Stimulated activated CD8-positive, alpha-beta memory T cell treated with anti-CD3 and anti-CD28 coated beads, Interleukin-15, amount 100 ng/mL, for 4 hours (primary cell): ENCODE measurements at places on chromosomes 12 and 14.
A peak's percentile ranks its signal among the peaks of the same experiment; 100 is the strongest.

DNA sequence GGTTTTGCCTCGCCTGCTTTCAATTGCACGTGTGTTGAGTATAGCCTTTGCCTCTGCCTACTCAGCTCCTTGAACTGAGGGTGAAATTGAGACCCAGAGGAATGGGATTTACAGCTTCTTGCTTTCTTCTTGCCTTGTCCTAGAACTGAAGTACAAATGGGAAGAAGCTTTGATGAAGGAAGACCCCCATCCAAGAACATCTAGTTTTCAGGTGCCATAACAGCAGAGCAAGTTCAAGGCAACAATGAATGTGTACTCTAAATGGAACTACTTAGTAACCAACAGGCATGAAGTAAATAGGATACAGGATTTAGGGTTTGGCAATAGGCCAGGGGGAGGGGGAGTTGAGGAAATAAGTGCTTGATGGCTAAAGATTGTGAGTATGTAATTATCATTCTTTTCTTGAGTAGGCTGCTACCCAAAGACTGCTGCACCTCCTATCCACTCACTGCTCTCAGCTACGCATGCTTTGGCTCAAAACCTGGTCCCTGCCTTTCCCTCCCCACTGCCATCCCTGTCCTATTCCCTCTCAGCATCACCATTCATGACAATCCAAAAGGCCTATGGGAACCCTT, 2.1 kb downstream of the GPX2 start:
- DNase-seq = no peak

- DNase-seq = no peak
Measured at GRCh38 chr12:119423285-119423684, 88.8 kb downstream of the CCDC60 start.

GRCh38 chr14:103138301-103139131, 15.3 kb downstream of the TNFAIP2 start:
- DNase-seq = no peak

GRCh38 chr12:89413234-89413633, 60.9 kb upstream of the DUSP6 start:
- DNase-seq = no peak

DNA sequence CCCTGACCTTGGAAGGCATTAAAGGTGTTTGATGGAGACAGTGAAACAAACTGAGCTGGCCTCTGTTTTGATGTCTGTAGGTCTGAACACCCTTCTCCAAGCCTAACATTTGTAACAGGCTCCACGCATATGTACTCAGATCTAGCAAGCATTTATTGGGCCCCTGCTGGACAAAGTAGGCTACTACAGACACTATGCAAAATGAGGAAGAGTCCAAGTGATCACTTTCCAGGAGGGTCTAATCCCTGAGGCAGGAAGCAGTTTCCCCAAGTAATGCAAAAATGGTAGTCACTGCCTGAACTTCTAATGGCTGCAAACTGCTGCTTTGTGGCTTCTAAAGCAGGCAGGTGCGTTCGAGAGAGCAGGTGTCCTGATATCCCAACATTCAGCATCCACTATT, 405.8 kb downstream of the MED13L start:
- DNase-seq = no peak

GRCh38 chr14:82778008-82778590, 1244.4 kb upstream of the SEL1L start:
- DNase-seq = no peak

DNA sequence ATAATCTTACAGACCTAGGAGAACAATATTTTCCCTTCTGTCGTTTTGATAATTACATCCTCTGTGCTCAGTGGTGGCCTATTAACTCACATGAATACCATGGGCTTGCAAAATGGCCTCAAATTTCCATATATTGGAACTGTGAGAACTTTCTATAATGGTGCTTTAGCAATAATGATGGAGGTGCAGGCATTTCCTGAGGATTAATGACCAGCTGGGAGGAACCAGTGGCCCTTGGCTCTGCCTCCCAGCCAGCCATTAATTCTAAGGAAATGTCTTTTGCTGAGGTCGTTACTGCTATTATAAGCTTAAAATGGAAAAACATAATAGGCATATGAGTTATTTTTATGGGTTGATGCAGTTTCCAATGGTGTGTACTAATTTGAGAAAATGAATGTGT, 33.6 kb downstream of the HMGA2 start:
- DNase-seq = no peak

DNA sequence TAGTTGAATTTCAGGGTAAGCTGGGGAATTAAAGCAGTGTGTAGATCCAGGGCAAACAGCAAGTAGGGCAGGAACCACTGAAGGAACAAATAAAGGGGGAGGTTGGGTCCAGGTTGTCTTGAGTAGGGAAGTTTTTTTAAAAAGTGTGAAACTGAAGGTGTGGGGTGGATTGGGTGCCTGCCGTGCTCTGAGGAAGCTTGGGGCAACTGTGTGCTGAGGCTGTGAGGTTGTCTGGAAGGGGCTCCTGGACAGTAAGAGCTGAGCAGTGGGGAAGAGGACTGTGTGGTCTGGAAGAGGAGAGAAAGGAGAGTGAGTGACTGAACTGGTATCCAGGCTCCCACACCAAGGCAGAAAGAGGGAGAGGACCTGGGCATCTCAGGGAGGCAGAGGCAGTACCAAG, 10.9 kb upstream of the GPR162 start:
- no peak for DNase-seq

GRCh38 chr12:106873983-106874382, 81.7 kb upstream of the TMEM263 start:
- DNase-seq = no peak

DNA sequence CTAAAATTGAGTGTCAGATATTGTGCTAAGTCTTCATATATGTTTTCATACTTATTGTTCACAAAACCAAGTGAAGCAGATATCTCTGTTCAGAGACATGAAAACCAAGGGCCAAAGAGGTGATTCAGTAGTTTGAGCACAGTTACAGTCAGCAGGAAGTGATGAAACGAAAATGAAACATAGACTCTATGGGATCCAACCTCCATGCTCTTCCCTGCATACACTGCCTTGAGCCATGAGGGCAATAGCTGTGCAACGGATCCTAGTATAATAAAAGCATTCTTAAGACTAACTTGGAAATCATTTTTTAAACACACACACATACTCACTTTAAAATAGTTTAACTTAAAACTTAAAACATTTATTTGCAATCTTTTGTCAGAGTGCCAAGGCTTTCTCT, 27.9 kb downstream of the ESR2 start:
- no peak for DNase-seq

GRCh38 chr14:101687756-101688546, 73.6 kb upstream of the PPP2R5C start:
- no peak for DNase-seq

GRCh38 chr12:84075991-84076390, 836.6 kb downstream of the SLC6A15 start:
- DNase-seq = no peak

GRCh38 chr12:96327346-96327745, 72.9 kb downstream of the CDK17 start:
- DNase-seq = no peak

DNA sequence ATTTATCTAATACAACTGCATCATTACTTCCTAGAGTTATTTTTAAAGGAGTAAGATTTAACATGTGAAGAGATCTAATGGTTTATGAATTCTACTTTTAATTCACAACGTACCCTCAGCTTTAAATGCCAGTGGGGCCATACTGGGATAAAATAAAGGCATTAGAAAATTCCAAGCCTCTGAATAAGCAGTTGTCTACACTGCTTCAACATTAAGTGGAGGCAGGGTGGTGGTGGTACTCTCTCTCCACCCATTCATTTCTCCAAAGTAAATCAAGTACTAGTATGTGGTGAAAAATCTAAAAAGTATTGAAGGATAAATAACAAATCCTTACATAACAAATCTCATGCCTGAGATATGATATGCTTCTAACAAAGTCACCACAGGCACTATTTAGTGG, 52.4 kb downstream of the FERMT2 start:
- no peak for DNase-seq

GRCh38 chr12:131507881-131508280, 203.0 kb upstream of the SFSWAP start:
- DNase-seq = no peak

DNA sequence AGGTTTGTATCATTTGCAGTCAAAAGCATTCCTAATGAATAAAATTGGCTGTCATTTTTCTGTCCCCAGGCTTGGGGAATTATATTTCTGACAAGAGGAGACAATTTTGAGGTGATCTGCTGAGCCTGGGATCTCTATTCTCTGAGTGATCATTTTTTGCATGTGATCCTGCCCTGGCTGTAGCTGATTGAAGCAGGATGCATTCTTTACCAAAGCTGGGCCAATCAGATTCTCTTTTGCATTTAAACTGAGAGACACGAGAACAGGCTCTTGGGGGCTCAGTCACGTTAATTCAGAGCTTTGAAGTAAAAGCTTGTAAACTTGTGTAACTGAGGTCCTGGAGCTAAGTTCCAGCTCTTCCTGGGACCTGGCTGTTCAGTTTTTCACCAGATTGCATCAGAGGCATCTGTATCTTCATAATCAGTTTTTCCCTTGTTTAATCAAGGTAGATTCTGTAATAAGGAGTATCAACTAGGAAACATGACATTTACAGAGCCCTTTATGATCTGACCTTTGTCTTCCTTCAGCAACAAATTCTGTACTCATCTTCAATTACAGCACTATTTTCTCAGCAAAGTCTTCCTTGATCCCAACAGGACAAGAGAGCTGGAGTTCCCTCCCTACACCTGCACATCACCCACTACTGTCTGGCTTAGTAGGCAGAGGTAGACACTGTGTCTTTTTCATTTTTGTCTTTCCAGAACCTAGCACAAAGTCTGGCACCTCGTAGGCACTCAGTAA, 35.0 kb upstream of the MANSC4 start:
- DNase-seq = no peak

DNA sequence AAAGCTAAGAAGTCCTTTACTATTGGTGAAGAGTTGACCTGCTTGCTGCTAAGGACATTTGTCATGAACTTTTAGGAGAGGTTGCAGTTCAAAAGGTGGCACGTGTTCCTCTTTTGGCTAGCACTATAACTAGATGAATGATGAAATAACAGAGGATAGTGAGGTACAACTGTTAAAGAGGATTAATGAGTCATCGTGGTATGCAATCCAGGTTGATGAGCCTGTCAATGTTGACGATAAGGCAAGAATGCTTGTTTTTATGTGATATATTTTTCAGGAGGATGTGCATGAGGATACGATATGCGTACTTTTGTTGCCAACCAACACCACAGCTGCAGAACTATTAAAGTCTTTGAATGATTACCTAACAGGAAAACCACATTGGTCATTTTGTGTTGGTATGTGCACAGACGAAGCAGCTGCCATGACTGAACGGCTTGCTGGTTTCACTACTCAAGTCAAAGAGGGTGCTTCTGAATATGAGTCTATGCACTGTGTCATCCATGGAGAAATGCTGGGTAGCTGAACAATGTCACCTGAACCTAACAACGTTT, 10.6 kb downstream of the CEP128 start:
- DNase-seq = peak; percentile 15

DNA sequence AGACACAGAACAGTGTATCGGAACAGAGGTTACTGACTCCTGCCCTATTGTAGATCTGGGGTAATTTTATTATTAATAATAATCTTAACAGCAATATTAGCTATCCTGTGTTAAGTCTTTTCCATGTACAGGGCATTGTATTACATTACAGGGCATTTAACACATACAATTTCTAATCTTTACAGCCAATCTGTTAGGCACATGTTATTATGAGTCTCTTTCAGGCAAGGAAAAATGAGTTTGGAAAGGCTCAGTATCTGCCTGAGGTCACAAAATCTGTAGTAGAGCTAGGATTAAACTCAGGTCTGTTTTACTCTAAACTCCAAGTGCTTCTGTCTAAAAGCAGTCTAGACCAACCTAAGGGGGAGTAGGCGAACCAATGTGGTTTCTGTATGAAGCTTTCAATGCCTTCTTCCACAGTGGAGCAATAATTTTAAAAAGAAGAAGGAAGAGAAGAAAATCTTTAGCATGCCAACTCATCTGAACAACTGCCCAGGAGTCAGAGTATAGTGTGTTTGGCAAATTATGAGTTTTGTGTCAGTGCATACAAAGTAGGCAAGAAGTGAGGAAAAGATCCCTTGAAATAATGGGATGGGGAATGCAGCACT, 192.6 kb downstream of the CHST11 start:
- DNase-seq = no peak

GRCh38 chr12:104569346-104570173, 112.8 kb downstream of the CHST11 start:
- peak; percentile 29 for DNase-seq

DNA sequence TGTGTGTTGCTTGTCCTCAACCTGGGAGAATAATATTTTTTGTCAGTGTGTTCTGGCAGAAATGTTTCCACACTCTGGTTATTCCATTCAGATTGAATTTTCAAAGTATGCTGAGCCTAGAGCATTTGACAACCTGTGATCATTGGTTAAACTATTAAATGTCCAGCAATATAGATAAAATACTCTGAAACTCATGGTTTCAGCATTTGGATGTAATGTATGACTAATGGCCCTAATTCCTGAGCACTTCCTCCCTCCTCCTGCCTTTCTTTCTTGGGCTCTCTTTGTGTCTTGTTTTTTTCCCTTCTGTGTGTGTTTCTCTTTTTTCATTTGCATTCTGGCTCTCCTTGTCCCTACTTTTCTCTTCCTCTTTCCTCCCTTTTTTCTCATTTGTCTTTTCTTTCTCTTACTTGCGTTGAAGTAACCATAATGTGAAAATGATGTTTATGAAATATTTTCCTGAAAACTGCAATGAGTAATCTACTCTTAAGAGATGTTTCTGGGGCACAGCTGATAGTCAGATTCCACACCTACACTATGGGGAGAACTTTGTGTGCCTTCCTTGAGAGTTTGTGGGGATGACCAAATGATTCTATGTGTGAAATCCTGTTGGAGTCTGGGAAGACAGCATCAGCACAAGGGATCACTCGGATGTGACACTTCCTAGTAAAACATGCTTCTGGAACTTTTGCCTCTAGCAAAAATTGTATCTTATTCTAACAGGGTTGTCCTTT, 74.6 kb downstream of the FRMD6 start:
- DNase-seq = no peak

- no peak for DNase-seq
Measured at GRCh38 chr12:86445356-86445755, 189.2 kb upstream of the MGAT4C start.

DNA sequence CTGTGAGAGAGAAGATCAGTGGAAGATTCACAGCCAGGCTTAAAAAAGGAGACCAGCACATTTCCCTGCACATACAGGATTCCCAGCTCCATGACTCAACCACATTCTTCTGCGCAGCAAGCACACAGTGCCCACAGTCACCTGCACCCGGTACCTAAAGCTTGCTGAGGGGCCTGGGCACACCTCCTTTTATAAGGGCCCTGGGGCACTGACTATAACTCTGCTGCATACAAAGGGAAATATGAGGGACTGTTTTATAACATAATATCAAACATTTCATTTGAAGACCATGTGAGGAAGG, 322.9 kb downstream of the DAD1 start:
- DNase-seq = no peak

- no peak for DNase-seq
Measured at GRCh38 chr12:25884920-25885234, 73.6 kb upstream of the RASSF8 start.

DNA sequence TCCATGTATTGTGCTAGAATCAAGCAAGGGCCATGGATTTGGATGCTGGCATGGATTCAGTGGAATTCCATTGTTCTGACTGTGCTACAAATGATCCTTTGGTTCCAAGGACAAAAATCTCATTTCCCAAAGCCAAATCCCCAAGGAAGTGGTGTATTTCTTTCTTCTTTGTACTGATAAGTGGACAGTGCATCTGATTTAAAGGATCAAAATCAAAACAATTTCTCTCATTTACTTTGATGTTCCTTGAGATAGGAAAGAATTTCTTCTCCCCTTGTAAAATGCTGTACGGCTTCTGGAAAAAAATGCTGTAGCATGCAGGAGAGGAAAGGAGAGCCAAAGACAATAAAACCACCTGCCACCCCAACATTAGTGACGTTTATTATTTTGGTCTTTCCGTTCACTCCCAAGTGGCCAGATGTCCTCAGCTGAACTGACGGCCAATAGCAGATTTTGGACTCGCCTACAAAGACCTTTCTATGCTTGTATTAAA, 185.7 kb downstream of the PRKD1 start:
- DNase-seq = no peak
